HepG2 (cell line): ENCODE measurements at places on chromosomes 16 and 17.

- no peak for DNase-seq
These were observed 7.8 kb downstream of the GAS2L2 start for GRCh38 chr17:35745246-35745645.

GRCh38 chr16:85667261-85667660 lies 21.5 kb downstream of the GINS2 start:
- no peak for DNase-seq

DNA sequence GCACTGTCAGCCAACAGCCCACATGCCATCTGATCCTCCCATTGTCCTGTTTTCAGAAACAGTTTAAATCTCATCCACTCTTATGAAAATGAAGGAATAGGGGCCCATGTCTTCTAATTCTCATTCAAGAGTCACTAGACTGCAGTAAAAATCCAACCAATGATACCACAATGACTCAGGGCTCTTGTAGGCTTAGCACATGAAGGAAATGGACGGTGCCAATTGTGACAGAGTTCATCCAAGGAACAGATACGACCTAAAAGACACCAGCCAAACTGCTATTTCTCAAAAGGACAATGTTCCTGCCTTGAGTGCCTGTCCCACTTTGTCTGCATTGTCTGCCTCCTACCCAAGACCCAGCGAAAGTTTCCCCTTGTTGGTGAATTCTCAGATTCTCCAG lies 204.8 kb upstream of the COX10 start:
- DNase-seq: no peak

DNA sequence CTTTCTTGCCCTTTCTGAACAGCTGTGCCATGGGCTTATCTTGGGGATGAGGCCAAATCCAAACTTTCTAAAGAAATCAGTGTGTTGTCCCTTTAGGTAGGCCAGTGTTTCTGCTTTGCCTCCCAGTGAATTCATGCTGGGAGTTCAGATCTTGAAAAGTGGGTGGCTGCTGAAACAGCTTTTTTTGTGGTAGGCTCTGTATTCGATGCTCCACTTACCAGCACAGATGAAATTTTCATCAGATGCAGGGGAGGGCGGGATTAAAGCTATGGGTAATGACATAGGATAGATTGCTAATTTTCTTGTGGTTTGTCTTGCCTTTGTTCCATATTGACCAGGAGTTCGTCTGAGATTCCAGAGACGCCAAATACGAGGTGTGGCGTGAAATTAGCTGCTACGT lies 2.8 kb downstream of the SOCS7 start:
- no peak for DNase-seq

GRCh38 chr17:14756479-14756878 lies 455.6 kb downstream of the HS3ST3B1 start:
- peak; percentile 79 for DNase-seq

DNA sequence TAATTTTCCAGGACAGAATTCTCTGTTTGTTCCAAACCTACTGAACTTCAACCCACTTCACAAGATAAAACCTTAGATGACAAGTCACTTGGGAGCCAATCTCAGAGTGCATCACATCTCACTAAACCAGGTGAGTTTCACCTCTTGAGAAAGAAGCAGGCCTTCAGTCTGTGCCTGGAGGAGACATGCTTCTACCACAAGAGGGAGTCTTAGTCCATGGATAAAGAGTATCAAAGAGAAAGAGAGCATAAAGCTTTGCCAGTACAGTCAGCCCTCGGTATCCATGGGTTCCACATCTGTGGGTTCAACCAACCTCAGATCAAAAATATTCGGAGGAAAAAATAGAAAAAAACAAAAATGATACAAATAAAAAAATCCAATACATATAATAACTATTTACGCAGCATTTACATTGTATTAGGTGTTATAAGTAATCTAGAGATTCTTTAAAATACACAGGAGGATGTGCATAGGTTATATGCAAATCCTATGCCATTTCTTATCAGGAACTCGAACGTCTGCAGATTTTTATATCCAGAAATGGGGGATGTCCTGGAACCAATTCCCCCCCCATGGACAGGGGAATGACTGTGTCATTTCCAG lies 37.7 kb downstream of the DUSP14 start:
- DNase-seq: peak; percentile 63

DNA sequence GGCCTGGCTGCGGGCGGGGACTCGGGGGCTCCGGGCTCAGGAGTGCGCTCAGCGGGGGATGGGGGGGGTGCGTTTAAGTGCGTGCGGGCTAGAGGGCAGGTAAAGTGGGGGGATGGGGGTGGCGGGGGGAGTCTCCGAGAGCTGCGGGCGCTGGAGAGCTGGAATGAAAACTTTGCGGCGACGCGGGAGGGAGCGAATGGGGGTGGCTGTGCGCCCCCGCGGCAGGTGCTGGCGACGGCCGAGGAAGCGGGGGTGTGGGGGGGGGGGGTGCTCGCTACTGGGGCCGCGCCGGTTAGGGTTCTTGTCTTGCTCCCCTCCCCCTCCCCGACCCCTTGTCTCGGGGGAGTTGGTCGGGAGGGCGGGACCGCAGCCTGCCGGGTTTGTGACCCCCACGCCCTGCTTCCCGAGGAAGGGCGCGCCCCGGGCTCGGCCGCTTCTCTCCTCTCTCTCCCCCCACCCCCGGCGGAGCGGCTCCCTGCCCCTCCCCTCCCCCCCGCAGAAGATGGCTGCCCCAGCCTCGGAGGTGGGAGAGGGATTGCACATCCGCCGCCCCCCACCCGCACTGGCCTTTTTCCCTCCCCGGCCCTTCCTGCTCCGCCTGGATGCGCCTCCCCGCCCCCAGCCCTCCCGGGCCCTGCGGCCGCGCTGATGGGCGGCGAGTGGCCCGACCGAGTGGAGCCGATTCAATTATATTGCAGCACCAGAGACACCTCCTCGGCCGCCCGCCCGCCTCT lies 649 bp downstream of the GSE1 start:
- DNase-seq: peak; percentile 46

DNA sequence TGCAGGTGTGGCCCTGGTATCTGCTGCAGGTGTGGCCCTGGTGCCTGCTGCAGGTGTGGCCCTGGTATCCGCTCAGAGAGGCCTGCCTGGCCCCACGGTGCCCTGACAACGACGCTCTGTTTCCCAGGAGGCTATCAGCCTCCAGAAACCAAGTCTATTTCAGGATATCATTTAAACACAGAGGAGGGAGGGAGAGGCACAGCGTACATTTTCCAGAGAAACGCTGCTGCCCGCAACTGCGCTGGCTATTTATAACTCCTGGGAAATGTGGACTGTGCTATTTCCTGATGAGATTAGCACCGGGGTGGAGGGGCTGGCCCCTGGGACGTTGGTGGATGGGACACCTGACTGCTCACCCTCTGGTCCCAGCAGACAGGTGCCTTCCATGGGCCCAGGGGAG lies 22.5 kb downstream of the TIMM22 start:
- no peak for DNase-seq

DNA sequence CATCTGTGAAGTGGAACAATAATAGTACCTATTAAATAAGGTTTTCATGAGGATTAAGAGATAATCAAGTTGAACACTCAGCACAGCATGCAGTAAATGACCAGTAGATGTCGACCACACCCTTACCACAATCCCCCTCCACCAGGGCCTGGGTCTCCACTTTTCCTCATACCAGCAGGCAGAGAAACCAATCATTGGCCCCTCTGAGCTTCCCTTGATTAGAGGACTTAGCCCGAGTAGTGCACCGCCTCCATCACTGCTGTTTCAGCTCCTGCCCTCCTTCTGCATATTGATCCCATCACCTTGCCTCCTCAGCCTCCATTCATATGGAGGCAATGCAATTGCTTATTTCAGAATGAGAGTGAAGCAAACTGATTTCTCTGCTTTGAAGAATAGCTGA lies 96.5 kb upstream of the CDH11 start:
- no peak for DNase-seq

DNA sequence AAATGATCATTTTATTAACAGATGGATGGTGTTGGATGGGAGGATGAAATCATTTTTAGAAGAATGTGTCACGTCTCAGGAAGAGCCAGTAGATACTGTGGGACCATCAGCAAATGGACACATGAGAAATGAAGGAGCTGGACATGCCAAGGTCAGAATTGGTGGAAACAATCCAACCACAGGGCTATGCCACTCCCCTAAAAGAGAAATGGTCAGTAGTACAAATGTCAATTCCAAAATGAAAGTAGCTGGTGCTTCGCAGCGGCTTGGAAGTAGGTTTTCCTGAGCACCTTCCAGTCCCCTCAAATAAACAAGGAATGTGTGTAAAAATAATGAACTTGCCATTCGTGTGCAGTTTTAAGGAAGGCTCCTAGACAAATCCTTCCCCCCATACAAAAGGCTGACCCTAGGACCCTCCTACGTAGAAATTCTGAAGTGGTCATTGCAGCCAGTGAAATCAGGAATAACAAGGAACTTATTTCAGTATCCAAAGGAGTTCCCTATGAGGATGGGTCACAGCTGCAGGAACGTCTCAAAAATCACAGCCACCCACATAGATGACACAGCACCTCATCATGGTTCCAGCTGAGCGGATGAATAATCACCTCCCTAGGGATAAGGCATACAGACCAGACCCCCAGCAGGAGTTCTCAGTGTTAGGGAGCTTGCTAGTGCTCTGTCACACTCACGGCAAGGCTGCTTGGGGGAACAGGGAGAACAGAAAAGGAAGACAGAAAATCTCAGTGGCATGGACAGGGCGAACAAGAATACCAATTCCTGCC lies 239.2 kb downstream of the HS3ST3A1 start:
- no peak for DNase-seq

DNA sequence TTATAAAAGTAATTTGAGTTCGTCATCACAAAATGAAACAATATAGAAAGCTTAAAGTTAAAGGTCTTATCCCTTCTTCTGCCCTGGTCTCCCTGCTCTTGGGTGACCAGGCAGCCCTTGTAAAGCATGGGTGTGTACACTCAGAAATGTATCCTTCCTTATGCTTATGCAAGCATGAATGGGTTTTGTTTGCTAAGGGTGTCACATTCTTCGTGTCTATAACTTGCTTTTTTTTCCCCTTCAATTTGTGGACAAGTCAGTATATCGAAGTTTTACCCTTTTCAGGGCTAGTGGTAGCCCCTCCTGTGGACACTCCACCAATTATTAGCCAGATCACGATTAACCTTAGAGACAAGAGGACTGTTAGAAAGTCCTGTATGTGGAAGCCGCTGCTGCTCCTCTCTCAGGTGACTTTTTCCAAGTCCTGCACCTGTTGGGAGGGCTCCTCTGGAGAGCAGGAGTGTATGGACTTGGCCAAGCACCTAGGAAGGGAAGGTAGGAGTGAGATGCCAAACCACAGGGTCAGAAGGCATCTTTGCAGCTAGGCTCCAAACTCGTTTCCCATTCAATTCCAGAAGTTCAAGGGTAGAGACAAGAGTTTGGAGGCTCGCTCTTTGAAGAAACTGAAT lies 50.9 kb downstream of the LDHD start:
- DNase-seq: no peak
